ENCODE measurements at places on chromosomes 7 and 10.
A peak's percentile ranks its signal among the peaks of the same experiment; 100 is the strongest.

GRCh38 chr7:42227936-42228591, 8.9 kb downstream of the GLI3 start:
- DNase-seq, result no peak

DNA sequence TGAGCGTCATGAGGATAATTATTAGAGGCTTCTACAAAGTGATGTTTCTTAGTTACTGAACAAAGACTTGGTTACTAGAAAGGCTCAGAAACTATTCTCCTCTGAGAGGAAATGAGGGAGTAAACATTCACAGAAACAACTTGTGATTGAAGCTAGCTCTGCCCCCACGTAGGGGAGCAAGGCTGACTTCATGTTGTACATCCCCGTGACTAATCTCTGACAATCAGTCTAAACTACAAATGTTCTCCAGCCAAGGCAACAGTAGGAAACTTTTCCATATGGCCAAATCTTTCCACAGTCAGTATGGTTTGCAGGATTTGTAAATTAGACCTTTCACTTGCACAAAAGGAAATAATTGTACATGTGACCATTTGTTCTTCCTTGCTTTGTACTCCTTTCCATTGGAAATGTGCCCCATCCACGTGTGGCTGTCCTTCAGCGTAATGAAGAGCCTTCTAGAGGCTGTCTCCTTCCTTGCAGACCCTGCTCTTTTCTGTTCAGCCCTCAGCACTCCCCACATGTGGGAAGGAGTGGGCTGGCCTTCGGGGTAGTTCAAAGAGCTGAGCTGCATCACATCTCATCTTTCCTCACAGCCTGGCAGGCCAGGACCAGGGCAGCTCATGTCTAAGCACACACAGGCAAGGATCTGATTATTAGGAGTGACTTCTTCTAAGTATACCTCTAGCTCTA, 93.5 kb downstream of the PCGF5 start:
- DNase-seq, result no peak

- no peak for DNase-seq
These were observed 225.3 kb upstream of the RHOBTB1 start for GRCh38 chr10:61169294-61169693.

GRCh38 chr10:19654576-19654975, 161.7 kb upstream of the PLXDC2 start:
- no peak for DNase-seq

- no peak for DNase-seq
These were observed 303.4 kb downstream of the GFRA1 start for GRCh38 chr10:115969591-115969990.

DNA sequence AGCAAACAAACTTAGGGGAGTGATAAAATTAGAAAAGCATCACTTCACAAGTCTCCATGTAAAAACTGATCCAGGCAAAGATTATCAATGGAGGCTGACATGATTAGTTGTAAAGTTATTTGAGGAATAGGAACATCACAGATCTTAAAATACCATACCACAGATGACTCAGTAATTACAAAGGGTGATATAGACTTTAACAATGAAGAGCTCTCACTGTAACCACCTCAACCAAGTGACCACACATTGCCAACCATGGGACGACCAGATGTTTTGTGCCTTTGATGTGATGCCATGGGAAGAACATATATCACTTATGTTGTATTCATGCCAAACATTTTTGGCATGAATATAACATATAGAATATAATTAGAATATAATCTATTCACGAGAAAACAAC, 11.7 kb downstream of the AASS start:
- no peak for DNase-seq

GRCh38 chr7:27834179-27834921, 94.4 kb downstream of the TAX1BP1 start:
- DNase-seq, result no peak

GRCh38 chr7:78165454-78165853, 366.9 kb downstream of the PHTF2 start:
- DNase-seq, result no peak

- no peak for DNase-seq
These were observed 52.5 kb downstream of the FKBP9 start for GRCh38 chr7:33009734-33010133.

GRCh38 chr7:139092090-139092796, 17.3 kb downstream of the ZC3HAV1 start:
- DNase-seq, result no peak

DNA sequence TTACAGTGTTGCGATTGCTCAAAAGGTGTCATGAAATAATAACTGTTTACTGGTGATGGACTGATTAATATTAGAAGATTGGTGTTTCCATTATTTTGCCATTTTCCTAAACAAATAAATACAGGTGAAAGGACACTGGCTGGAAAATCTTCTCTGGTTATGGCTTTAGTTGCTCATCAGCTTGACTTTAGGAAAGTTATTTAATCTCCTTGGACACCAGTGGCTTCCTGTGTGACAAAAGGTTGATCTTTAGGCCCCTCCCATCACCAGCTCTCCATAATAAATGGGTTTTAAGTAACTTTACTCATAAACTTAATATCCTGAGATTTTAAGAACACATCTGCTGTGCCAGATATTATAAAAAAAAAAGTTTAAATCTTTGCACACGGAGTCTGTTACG, 737 bp downstream of the CABCOCO1 start:
- no peak for DNase-seq

DNA sequence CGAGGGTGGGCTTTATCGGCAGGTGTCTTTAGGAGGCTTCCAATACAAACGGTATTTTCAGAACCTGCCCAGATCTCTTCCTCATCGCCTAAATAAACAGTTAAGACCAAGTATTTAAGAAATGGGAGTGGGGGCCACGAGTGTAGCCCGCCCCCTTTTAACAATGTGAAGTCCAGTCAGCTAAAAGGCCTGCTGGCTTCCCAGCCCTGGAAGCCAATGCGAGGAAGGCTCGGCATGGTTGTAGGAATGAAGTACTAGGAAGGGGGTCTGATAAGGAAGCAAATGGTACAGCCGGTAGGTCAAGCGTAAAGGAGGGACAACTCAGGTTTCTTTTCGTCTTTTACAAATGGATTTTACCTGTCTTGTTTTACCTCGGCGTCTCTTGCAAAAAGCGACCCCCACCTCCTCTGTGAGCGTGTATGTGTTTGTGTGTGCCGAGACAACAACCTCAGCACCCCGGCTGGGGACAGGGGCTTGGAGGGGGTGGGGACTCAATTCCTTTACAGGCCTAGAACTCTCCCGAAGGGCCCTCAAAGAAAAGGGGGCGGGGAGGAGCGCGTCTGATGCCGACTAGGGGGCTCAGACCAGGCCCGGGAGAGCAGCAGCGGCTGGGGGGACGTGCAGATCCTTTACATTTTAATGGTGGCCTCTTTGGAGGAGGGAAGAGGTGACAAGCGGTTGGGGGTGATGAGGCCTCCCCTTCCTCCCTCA, 147.6 kb downstream of the GPR85 start:
- DNase-seq, result peak; percentile 17

DNA sequence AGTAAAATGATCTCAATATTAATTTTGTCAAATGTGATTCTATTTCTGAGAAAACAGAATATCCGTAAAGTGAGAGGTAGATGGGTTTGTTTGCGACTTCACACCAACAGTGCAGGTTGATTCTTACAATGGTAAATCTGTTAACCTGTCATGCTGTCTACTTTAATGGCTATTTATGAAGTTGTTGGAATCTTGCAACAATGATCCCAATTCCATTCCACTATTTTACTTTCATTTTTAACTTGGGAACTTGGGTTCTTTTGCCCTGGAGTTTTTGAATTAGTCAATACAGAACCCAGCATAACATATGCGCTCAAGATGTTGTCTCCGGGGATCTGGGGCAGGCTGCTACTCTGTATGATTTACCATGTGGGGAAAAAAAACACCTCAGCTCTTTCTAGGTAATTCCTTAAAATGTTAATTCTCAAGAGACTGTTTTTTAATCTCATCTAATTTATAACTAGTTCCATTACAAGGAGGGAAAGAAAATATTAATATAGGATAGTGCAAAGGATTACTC, 1.2 kb downstream of the LGI1 start:
- no peak for DNase-seq

- no peak for DNase-seq
These were observed 12.7 kb upstream of the TTYH3 start for GRCh38 chr7:2619116-2619515.

DNA sequence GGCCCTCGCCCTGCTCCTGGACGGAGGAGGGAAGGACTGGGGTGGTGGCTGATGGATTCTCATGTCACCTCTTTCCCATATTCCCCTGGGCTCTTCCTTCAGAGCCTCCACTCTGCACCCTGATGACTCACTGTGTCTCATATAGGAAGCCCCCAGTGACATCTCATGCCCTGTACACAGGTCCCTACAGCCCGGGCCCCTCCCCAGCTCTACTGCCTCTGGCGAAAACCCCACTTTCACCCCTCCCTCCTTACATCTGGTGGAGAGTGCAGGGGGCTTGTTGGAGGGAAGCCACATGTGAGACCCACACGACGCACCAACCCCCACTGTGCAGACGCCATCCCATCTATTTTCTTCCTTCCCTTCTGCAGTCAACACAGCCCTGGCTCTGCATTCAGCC, 72.8 kb upstream of the ZNF479 start:
- no peak for DNase-seq

GRCh38 chr7:124101173-124101768, 68.4 kb upstream of the TMEM229A start:
- no peak for DNase-seq

GRCh38 chr7:158373476-158374133, 214.0 kb downstream of the PTPRN2 start:
- no peak for DNase-seq

DNA sequence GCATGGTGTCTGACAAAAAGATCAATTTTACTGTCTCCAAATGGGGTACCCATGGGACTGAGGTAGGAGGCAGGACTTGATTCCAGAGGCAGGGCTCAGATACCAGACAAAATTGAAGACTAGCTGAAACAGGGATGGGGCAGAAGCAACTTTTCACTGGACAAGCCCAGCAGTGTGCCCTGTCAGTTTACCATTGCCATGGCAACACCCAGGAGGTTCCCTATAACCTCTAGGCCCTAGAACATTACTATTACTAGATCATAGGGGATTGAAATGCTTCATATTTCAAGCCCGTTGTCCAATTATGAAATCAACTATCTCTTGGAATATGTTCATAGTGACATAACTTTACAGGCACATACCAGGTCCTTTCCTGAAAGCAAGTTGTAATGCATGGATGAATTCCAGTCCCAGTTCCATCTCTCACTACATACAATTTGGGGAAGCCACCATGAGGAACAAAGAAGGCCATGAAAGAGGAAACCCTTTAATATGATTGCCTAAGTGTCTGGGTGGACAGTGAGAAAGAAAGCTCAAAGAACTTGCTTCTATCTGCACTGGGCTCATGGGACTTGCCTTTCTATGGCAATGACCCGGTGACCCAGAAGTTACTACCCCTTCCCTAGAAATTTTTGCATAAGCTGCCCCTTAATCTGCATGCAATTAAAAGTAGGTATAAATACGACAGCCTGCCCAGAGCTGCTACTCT, 557.9 kb downstream of the KCNMA1 start:
- DNase-seq, result no peak

DNA sequence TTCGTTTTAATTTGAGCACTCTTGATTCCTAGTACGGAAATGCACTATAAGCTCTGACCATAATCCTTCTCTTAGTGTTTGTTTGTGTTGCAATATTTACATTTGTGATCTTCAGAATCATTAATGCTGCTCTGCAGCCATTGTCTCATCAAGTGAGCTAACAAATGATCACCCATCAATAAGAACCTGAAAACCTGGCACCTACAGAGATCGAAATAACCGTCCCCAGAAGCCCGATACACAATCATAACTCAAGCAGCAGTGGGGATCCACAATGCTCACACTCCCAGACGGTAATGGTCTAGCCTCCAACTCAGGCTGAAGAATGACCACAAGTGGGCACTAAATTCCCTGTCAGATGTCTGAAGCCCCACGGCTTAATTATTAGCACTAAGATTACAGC, 156.0 kb upstream of the NFE2L3 start:
- DNase-seq, result no peak

DNA sequence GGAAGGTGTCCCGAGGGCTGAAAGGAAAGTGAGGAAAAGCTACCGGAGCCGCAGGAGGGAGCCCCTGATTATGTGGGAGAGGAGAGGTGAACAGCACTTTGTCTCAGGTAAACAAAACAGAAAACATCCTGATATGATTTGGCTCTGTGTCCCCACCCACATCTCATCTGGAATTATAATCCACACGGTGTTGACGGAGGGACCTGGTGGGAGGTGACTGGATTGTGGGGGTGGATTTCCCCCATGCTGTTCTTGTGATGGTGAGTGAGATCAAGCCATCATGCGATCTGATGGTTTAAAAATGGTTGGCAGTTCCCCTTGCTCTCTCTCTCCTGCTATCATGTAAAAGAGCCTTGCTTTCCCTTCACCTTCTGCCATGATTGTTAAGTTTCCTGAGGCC, 3.0 kb downstream of the POLD2 start:
- DNase-seq, result no peak

- peak; percentile 31 for DNase-seq
These were observed 22.7 kb upstream of the AGFG2 start for GRCh38 chr7:100516135-100516812.

DNA sequence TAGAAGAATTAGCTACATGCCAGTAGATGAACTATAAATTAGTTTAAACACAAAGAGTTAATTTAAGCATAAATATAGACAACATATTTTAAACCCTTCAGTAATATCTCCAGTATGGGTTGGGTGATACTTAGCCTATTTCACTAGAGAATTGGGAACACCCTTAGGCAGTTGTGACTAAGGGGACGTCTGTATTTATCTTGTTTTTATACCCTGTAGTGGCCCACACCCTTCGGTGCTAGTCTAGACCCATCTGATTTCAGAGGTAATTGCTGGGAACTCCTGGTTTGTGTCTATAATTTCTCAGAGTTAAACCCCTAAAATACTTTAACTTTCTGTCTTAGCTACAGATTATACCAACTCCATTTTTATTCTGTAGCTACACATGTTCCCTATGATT, 11.5 kb upstream of the STEAP4 start:
- DNase-seq, result no peak

DNA sequence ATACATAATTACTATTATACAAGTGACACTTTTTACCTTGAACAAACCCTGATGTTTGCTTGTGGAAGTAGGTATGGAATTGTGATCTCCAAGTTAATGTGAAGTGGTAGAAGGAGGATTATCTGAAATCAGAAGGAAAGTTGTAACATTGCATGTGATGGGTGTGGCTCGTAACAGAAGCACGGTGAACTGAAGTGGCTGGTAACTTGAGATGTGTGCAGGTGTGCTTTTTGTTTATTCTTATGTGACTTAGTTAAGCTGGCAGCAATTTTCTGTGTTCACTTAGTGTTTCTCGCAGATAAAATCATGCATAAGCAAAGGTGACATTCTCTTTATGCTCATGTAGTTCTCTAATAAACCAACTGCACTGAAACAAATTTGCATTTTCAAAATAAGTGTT, 82.3 kb downstream of the ZEB1 start:
- DNase-seq, result no peak

- no peak for DNase-seq
These were observed 171.2 kb downstream of the ZNF365 start for GRCh38 chr10:62545160-62546066.

DNA sequence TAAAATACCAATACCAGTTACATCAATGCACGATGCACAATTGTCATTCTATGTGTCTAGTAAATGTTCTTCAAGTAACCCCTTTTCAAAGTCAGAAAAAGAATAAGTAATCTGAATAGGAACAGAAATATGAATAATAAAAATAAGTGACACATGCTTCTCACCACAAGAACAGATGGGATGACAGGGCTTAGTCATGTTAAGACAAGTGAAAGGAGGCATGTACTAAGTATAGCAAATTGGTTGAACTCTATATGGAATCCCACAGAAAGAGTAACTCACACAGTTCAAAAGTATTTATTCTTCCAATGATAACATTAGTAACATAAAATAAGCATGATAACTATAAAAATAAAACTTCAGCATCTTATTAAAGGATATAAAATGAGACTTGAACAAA, 100.9 kb upstream of the TAS2R16 start:
- DNase-seq, result no peak

GRCh38 chr7:74069790-74070618, 13.6 kb upstream of the LIMK1 start:
- no peak for DNase-seq
